ENCODE measurements at places on chromosomes 2 and 18.
A peak's percentile ranks its signal among the peaks of the same experiment; 100 is the strongest.

DNA sequence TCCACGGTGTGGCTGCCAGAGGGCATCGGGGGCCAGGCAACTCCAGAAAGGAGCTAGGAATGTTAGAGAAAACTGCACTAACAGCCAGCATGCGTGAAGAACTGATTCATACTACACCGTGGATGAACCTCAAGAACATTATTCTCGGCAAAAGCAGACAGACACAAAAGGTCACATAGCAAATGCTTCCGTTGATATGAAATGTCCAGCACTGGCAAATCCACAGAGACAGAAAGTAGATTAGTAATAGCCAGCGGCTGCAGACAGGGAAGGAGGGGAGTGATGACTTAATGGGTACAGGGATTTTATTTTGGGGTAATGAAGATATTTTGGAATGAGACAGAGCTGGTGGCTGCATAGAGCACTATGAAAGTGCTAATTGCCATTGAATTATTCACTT, 37.4 kb downstream of the SCTR start:
- no peak for DNase-seq

- DNase-seq = no peak
Observed at GRCh38 chr18:27948986-27949385, 227.9 kb downstream of the CDH2 start.

GRCh38 chr2:106565599-106565998, 78.4 kb downstream of the CD8B2 start:
- no peak for DNase-seq

DNA sequence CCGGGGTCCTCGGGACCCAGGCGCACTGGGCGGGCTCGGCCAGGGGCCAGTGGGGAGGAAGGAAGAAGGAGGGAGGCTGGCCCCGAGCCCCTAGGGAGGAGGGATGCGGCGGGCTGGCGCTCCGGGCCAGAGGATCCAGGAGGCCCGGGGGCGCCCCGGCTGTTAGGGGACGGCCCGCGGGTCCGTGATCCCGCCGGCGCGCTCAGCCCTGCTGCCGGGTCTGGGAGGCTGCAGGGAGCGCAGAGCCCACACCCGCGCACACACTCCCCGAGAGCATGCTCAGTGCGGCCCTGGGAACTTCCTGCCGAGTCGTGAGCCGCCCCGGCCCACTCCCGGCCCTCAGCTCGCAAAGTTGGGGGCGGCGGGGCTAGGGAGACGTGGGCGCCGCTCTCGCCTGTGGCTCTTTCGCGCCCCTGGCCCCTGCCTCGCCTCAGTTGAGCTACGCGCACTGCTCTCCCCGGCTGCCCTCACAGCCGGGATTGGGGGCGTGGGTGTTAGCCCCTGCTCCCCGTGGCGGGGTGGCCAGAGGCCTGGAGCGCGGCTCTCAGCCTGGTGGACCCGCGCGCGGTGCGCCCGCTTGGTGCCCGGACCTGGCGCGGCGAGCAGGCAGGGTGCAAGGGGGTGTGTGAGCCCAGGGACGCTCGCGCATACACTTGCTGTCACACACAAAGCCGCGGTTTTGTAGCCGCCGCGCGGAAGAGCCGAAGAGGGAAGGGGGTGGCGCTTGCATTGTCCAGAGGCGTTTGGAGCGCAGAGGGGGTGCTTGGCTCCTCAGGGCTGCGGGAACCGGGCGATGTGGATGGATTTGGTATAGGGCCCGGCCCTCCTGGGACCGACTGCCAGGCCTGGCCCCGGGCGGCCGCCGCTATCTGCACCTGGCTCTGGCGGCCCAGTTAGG, 132.9 kb upstream of the MGAT5 start:
- DNase-seq = peak; percentile 47

DNA sequence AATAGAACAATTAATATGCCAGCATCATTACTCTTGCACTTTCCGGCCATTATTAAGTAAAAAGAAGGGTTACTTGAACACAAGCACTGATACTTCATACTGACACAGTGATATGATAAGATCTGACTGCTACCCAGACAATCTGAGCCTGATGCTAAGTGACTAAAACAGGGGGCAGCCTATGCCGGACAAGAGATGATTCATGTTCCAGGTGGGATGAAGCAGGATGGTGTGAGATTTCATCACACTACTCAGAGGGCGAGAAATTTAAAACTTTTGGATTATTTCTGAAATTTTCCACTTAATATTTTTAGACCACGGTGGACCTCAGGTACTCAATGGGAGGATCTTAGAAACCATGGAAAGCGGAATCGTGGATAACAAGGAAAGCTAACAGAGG, 61.7 kb downstream of the LIPG start:
- no peak for DNase-seq

DNA sequence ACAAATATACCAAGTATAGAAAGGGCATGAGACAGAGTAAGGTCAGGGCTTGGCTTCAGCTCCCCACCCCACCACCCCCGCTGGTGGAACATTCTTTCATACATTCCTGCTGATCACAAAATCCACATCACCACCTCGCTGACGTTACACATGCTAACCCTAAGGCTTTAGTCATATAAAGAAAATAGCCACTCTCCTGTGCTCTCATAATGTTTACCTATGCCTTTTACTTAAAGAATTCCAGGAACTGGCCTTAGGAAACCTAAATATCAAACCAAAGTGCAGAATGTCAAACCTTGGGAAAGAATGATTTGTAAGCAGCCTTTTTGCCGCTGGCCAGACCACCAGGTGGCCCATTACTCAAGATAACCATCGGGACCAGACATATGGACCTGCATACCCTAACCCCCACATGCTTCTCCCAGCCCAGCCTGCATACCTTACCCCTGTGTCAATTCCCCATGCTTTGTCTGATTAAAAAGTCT, 136.3 kb upstream of the SLC39A10 start:
- no peak for DNase-seq

GRCh38 chr2:158519481-158519880, 62.7 kb downstream of the PKP4 start:
- no peak for DNase-seq

- DNase-seq = no peak
Observed at GRCh38 chr2:110866466-110866865, 134.1 kb downstream of the ACOXL start.

DNA sequence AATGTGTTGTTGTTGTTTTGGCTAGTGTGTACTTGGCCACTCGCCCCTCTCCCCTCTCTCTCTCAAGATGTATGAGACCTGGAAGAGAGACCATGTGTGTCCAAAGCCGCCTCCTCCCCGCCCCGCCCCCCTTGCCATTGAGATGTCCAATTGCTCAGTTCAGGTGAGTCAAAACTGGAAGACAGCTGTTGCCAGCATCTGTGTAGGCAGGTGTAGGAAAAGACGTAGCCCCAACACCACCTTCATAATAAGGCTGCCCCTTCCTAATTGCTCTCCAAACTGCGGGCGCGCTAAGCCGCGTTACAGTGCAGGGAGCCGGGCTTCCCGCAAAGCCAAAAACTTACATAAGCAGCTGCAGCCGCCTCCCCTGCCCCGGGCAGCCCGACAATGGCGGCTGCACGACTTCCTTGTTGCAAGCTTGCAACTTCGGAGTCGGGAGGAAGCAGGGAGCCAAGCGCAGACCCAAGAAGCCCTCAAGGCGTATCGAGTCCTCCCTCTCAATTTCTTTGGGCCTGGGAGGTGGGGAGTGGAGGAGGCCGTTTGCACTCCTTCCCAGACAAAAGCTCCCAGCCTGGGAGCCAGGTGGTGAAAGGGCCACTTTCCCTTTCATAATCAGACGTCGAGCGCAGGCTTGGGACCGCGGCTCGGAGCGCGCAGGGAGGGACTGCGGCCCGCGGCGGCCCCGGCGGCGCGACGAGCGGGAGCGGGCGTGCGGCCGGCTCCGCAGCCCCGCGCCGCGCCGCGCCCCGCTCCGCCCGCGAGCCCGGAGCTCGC, 882 bp downstream of the ZBTB14 start:
- peak; percentile 55 for DNase-seq

GRCh38 chr2:154189953-154190352, 318.2 kb downstream of the GALNT13 start:
- DNase-seq = no peak

DNA sequence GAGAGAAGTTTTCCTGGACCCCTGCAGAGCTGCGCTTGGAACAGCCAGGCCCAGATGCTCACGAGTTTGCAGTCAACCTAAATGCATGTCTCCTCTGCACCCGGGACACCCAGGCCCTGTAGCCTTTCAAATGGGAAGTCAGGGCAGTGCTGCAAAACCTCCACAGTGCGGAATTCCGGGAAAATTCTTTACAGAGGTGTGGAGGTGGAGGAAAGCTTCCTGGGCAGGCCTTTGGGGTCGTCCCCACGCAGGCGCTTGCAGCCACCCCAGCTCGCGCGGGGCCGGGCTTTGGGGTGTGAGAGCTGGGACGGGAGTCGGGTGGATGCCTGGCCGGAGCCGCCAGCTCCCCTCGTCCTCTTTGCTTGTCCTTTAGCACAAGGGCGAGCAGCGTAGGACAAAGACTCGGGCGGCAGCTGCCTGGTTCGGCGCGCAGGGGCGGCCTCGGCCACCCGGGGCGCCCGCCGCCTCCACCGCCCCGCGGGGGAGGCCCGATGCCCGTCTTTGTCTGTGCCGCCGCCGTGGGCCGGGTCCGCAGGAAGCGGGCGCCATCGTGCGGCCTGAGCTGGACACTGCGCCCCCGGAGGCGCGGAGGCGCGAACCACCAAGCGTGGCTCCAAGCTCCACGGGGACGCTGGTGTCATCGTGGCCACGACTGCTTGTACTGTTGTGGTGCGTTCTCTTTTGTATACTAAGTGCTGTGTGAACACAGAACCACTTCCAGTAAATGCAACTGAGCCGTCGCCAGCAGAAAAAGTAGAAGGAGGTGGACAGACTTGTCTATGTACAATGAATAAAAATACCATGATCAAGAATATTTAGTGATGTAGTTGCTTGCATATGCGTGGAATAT, 28.2 kb upstream of the BCL11A start:
- DNase-seq = peak; percentile 41

- DNase-seq = peak; percentile 98
Observed at GRCh38 chr2:234290671-234291070, 206.2 kb downstream of the ARL4C start.

DNA sequence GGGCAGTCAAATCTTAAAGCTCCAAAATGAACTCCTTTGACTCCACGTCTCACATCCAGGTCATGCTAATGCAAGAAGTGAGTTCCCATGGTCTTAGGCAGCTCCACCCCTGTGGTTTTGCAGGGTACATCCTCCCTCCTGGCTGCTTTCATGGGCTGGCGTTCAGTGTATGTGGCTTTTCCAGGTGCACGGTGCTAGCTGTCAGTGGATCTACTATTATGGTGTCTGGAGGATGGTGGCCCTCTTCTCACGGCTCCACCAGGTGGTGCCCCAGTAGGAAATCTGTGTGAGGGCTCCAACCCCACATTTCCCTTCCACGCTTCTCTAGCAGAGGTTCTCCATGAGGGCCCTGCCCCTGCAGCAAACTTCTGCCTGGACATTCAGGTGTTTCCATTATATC, 105.2 kb upstream of the MSTN start:
- no peak for DNase-seq

GRCh38 chr2:36512705-36513104, 85.3 kb downstream of the FEZ2 start:
- DNase-seq = no peak

DNA sequence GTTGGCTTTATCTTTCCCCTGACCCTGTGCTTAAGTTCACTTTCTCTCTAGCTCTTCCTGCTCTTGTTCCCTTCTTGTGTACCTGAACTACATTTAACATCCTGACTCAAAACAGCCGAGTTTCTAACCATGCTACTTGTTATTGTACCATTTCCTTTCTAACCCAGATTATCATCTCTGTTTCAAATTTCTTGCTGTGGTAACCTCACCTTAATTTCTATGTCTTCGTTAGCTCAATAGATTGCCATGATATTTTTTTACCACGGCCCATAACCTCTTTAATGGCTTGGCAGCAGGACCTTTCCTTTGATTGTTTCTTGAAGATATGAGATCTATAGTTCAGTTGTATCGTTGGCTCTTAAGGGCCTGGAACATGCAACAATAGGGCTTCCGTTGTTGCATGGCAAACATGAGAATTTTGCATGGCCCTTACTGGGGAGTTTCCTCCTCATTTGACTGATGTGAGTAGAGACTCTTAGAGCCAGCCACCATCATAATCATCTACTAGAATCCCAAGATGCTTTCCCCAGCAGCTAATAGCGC, 11.1 kb downstream of the CFAP36 start:
- peak; percentile 40 for DNase-seq

- no peak for DNase-seq
Observed at GRCh38 chr2:25615386-25615785, 58.0 kb downstream of the DTNB start.

DNA sequence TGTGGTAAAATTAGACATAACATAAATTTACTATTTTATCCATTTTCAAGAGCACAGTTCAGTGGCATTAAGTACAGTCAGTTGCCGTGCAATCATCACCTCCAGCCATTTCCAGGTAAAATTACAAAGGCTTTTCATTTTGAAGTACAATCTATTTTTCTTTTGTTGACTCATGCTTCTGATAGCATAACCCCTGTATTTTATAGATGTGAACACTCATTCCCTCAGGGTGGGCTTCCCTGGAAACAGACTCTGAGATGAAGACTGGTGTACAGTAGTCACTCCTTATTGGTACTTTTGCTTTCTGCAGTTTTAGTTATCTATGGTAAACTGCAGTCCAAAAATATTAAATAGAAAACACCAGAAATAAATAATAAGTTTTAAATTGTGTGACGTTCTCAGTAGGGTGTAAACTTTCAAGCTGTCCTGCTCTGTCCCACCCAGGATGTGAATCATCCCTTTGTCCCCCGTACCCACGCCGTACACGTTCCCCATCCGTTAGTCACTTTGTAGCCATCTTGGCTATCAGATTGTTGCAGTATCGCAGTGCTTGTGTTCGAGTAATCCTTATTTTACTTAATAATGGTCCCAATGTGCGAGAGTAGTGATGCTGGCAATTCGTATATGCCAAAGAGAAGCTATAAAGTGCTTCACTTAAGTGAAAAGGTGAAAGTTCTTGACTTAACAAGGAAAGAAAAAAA, 41.1 kb upstream of the NAB1 start:
- DNase-seq = no peak

GRCh38 chr2:217162533-217162932, 302.7 kb upstream of the TNP1 start:
- DNase-seq = no peak

GRCh38 chr2:207533461-207534008, 3.8 kb downstream of the CREB1 start:
- no peak for DNase-seq

- DNase-seq = no peak
Observed at GRCh38 chr2:72894514-72894913, 7.3 kb downstream of the SPR start.

- DNase-seq = no peak
Observed at GRCh38 chr18:35072616-35073015, 31.4 kb downstream of the MAPRE2 start.

Data from CD4-positive, alpha-beta T cell treated with Interleukin-4 for 4 hours (primary cell).